ENCODE measurements at places on chromosomes 7 and 10.

DNA sequence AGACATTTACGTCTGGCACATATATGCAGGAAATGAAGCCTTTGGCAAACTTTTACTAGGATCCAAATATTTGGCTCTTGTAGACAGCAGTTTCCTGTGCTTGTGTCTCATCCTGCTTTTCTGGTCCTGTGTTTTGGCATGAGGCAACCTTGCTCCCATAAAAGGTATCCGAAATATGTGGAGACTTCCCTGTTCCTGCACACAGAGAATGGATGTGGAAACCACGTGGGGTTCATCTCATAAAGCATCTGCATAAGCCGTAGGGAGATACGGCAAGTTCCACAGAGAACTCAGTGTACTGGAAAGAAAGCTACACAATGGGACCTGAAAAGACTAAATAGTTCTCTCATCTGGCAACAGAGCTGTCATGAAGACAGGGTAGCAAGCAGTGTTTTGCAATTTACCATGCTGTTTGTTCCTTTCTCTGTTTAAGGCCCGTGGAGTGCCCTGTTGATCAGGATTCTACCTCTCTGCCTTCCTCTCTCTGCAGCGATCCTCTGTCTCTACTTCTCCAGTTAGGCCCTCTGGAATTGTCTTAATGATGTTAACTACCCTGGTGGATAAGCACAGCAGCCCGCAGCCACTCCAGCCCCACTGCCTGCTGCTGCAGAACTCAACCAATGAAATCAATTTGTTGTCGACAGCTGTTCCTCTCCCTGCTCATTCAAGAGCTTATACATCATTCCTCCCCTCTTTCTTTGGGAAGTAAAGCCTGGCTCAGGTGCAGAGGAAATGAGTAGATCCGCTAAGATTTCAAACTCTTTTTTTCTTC lies 293.6 kb downstream of the CSTF2T start:
- DNase-seq: no peak

- peak; percentile 65 for DNase-seq
Measured at GRCh38 chr10:73591935-73592699, 975 bp upstream of the USP54 start.

GRCh38 chr10:133455196-133455595 lies 1.5 kb downstream of the SCART1 start:
- DNase-seq: no peak

DNA sequence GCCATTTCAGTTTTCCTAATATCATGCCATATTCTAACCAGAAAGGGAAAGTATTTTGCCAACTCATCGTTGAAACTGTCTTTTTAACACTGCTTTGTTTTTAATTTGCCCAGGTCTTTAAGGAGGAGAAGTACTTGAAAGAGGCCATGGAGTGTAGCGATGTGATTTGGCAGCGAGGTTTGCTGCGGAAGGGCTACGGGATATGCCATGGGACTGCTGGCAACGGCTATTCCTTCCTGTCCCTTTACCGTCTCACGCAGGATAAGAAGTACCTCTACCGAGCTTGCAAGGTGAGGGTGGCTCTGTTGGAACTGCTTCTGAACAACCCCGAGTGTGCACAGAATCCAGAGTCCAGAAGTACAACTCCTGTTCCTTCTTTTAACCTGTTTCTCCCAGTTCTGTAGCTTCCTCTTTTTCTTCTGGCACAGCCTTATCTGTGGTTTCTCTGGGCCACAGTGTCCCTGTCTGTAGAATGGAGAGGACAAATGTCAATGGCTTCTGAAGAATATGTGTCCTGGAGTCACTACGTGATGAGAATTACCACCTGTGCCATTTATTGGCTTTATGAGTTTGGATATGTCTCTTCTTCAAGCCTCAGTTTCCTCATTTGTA lies 60.1 kb downstream of the LANCL2 start:
- DNase-seq: no peak

- DNase-seq: no peak
Measured at GRCh38 chr10:103734731-103735130, 120.6 kb downstream of the SH3PXD2A start.

GRCh38 chr10:36683421-36683820 lies 442.0 kb upstream of the ANKRD30A start:
- no peak for DNase-seq

- no peak for DNase-seq
Measured at GRCh38 chr7:30849565-30849964, 62.1 kb upstream of the AQP1 start.

DNA sequence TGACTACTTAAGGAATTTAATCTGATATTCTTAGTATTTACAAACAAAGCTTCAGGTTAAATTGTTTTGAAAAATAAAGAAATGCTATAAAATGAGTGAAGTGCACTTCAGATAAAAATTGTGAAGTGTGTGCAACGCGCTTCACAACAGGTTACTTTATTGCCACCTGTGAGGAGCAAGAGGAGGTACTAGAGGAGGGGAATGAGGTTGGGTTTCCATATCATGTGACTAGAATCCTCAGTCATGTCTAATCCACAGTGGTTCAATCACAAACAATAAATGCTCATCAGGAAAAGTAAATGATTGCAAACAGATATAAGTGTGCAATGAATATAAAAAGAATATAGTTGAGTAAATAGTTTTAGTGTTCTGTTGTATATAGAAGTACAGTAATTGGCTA lies 34.5 kb upstream of the CD36 start:
- no peak for DNase-seq

DNA sequence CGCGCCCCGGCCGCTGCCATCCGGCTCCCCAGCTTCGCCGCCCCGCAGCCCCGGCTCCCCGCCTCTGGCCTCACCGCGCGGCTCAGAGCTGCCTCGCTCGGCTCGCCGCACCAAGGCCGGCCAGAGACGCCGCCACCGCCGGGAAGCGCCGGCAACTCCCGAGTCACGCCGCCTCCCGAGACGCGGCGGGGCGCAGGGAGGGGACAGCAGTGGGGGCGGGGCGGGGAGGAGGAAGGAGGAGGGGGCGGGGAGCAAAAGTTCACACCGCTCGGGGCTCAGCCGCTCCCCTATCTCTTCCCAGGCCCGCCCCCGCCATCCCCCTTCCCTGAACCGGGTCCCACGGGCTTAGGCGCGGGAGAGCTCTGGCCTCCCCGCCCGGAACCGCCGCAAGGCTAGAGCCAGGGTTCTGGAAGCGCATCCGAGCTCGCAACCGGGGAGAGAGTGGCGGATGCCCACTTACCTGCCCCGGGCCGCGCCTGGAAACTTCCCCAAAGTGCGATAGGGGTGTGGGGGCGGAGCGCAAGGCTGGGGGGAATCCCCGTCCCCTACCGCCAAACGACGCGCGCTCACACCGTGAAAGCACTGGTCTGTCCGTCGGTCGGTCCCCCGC lies 1.0 kb downstream of the CHST15 start:
- DNase-seq: no peak

DNA sequence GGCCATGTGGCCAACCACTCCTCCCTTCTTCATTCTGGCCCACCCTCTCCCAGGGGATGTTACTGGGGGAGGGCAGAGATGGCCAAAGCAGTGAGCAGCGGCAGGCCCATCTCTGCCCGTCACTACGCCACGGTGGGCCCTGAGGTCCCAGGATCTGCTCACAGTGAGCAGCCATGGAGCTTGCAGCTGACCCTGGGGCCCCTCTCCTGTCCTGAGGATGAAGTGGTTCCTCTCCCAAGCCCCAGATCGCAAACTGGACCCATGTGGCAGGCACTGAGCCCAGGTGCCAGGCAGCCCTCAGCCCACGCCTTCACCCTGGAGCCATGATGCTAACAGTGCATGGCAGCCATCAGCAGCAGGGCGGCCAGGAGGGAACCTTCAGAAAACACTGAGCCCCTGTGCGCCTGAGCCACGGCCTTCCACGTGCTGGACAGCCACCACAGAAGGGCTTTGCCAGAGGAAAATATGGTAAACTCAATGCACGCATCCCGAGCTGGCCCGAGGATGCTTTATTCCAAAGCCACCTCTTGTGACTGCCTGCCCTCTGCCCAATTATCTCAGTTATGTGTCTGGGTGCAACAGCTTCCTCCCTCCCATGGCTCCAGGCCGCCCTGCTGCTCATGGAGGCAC lies 485.7 kb downstream of the PTPRN2 start:
- no peak for DNase-seq

DNA sequence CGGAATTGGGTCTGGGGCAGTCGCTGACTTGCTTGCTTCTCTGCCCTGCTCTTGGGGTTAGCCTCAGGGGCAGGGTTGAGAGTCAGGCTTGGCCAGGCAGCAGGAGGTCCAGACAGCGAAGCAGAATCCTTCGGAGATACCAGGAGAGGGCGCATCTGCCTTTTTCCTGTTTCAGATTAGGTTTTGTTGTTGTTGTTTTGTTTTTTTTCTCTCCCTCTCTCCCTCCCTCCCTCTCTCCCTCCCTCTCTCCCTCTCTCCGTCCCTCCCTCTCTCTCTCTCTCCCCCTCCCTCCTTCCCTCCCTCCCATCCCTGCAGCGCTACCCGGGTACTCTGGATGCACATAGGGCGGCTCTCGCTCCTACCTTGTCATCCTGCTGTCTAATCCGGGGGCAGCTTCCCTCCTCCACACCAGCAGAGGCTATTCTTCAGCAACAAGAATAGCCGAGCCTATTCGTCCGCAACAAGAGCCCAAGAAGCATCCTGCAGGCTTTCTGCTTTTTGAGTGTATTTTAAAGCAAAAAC lies 758 bp upstream of the OPTN start:
- peak; percentile 62 for DNase-seq

DNA sequence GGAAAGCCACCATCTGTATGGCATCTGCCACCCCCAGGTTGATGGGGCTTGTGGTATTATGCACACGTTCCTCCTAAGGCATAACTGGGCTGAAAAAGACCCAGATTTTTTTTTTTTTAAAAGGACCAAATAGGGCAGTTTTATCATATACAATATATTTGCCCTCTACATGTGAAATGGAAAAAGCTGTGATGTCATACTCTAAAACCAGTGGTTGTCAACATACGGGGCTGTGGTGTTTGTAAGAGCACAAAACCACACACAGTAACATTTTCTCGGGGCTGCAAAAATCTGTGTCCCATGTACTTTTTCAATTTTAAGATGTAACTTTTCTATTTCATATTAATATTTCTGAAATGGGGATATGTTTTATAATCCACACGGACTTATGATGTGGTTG lies 34.9 kb downstream of the FAM171A1 start:
- DNase-seq: no peak

- DNase-seq: no peak
Measured at GRCh38 chr7:87369216-87369615, 23.8 kb downstream of the CROT start.

- no peak for DNase-seq
Measured at GRCh38 chr10:121536310-121536913, 61.8 kb downstream of the FGFR2 start.

DNA sequence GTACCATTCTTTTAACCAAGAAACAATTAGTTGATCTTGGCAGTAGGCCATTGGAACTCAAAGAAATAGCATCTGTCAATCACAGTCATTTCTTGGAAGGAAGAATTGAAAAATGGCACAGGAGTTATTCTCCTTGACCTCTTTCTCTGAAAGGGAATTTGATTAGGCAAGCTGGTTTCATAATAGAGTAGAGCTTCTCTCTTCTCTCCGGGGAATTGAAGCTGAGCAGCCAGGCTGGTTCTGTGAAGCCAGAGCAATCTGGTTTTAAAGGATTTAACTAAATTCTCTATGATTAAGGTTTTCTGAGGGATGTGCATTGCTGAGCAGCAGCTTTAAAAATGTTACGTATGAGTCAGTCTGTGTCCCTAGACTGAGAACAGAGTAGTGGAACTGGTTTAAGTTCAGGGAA lies 70.2 kb downstream of the AHCYL2 start:
- DNase-seq: no peak

DNA sequence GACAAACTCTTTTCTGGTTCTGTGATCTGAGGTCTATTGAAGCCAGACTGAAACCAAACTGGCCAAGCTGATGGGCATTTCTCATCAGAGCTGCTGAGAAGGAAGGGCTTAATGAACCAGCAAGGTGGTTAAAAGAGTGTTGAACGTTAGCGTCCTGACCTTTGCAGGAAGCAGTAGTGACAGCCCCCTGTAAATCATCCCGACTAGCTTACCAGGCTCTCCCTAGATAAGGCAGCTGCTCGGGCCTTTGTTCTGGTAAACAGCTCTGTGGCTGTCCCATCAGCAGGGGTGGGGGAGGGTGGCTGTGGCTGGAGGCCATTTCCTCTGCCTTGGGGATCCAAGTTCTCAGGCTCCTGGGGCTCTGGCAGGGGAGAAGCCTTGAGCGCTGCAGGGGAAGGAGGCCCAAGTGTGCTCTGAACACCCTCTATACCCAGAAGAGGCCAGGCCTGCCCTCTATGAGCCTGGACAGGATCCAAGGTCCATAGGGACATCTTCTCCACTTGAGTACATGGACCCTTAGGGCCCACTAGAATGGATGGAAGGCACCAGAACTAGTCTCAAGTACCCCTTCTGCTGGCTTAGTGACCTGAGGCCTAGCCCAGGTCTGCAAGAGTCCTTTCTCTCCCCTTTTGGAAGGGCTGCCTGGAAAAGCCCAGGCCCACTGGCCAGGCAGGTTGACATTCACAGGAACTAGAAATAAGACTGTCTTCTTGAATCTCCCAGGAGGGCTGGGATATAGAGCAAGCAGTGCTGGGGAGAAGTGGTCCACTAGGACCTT lies 134.6 kb downstream of the ARHGAP22 start:
- DNase-seq: no peak

DNA sequence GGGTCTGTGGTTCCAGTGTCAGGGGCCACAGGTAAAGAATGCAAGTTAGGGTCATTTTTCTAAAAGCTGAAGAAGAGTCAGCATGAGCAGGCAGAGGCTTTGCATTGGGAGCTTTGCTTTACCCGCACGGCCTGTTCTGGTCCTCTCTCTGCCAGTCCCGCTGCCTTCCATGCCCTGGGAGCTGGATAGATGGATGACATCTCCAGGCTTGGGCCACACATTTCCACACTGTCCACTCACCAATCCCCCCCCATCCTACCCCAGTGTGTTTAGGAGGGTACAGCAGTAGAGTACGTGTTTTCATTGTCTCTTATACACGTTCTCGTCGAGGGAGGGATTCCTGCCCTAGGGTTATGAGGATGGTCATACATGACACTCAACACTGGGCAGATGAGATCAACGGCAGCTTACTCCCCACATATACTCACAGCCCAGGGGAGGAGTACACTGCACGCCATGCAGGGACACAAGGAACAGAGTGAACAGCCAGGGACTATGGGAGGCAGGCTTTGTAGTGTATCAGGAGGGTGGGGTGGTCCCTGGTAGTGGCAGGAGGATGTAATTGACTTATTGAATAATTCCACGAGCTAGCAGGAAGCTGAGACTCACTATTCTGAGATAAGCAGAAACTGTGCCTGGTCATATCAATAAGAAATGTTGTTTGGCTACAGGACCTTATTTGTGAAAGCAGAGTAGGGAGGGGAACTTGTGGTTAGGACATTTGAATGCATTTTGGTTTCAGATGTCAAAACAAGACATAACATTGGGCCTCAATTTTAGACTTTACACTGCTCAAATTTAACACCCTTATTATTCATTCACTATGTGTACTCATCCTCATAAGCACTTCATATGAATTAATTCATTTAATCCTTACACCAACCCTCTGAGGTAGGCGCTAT lies 36.6 kb downstream of the PLPP4 start:
- DNase-seq: no peak
